Sigmoid colon (tissue), 7 donors: ENCODE measurements at places on chromosomes 3 and 15.

GRCh38 chr15:92155934-92156333, 237.7 kb upstream of the ST8SIA2 start:
- DNase-seq: no peak

DNA sequence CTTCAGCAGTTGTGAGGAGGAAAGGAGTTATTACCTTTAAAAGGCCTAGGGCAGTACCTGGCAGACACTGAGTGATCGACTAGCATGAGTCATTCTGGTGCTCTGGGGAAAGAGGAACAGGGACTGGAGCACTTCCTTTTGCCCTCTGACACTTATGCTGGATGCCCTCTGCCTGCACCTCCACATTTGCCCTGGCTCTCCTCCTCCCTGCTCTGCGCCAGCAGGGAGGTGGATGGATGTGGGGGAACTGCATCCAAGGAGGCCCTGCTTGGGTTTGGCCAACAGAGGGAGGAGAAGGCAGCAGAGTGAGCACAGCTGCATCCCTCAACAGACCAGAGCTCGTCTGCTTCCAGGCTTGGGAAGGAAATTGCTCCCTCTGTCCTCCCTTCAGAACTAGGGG, 75.0 kb downstream of the SEMA5B start:
- DNase-seq: no peak

- DNase-seq: no peak
Measured at GRCh38 chr15:42080919-42081830, 13.2 kb downstream of the PLA2G4D start.

DNA sequence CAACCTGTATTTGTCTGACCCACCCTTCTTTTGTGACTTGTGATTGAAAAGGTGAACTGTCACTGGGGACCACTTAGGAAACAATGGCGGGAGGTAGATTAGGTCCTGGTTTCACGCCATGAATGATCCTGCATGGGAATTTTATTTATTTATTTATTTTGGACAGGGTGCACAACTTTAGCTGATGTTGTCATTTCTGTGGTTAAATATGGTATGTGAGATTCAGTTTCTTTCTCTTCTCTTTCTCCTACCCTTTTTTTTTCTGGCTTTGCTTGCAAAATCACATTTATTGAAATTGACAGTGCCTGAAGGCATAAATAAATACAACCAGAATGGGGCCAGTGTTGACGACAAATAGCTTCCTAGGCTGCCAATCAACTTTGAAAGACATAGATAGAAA, 18.0 kb upstream of the HTR3E start:
- DNase-seq: no peak

DNA sequence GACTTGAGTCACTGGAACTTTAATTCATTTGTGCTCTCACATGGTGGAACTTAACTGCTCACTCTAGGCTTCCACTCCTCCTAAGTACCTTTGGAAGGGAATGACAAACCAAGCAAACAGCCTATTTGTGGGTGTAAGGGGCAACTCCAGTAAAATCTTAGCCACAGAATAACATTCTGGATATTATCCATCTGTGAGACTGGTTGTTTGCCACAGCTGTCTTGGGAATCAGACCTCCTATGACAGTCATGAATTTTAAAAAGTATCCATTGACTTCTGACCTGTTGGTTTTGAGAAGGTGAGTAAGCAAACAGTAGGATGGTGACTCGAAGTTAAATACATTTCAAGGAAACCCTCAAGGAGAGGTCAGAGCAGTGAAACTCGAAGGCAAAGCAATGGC, 147.3 kb upstream of the CDIN1 start:
- DNase-seq: no peak

DNA sequence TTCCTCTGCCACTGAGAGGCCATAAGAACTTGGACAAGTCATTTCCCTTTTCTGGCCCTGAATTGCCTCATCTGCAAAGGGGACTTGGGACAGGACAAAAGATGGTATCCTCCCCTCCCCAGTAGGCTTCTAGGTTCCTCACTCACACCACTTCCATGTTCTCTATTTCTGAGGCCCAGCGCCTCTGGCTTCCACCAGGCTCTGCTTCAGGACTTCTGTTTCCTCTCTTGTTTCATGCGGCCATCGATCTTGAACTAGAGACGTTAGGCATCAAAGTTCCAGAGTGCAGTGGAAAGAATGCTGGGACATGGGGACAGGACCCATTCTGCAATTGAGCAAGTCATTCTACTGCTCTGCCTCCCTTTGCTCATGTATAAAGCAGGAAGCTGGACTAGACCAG, 1.7 kb downstream of the TM4SF4 start:
- DNase-seq: no peak
